ENCODE measurements at places on chromosomes 2 and 18.

DNA sequence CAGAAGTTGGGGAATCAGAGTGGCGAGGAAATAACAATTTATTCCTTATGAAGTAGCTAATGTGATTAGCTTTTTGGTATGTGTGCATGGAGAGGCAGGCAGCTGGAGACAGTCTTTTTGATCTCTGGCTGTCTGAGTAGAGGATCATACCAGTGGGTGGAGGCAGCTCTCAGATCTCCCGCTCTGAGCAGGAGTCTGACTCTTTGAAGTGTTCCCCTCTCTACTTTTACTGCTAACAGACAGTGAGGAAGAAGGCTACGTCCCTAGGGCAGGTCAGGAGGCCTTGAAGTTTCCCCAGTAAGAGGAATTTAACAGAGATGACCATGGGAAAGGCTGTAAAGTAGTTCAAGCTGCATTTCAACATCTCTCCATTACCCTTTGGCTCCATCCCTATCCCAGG, 111.9 kb upstream of the REG3A start:
- no peak for DNase-seq

- DNase-seq, result no peak
Observed at GRCh38 chr2:78029392-78029995, 507.3 kb upstream of the LRRTM4 start.

GRCh38 chr18:75491361-75491760, 63.9 kb upstream of the SMIM21 start:
- DNase-seq, result no peak

GRCh38 chr2:117359266-117359914, 455.1 kb upstream of the DDX18 start:
- no peak for DNase-seq

- no peak for DNase-seq
Observed at GRCh38 chr18:56233595-56233994, 404.8 kb downstream of the TXNL1 start.

GRCh38 chr2:98601532-98602132, 6.7 kb downstream of the COA5 start:
- no peak for DNase-seq

DNA sequence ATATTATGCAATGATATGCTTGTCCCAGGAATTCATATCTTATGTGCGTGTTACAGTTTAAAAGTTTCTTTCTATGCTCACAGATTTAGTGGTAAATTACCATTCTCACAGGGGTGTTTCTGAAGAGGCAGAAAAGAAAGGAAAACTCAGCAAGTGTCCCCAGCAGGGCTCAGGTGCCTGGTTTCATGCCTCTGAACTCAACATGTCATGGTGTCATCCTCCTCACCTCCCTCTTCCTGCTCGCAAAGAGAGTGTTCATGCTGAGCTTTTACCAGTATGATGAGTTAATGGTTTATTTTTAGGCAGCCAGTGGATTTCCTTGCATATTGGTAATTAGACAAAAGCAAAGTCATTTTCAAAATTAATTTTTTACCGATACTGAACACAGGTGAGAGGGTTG, 492.9 kb upstream of the ZEB2 start:
- DNase-seq, result no peak

DNA sequence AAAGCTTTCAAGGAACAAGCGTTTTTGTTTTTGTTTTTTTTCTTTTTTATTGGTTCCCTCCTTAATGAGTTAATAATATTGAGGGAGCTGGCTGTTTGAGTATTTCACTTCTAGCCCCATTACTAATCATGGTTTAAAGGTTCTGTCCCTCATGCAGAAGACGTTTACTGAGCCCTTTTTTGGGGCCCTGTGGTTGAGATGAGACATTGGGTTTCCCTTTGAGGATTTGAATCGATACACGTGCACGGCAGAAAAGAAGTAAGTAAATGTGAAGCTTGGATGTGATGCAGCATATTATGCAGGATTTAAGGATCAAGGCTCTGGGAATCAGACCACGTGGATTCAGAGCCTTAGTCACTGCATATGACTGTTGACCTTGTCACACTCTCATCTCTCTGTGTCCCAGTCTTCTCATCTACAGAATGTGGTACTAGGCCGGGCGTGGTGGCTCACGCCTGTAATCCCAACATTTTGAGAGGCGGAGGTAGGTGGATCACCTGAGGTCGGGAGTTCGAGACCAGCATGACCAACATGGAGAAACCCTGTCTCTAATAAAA, 1.0 kb upstream of the CHST10 start:
- no peak for DNase-seq

GRCh38 chr2:64586883-64587481, 62.9 kb downstream of the AFTPH start:
- DNase-seq, result peak; percentile 10

- DNase-seq, result no peak
Observed at GRCh38 chr2:220246386-220246785, 619.0 kb downstream of the SLC4A3 start.

DNA sequence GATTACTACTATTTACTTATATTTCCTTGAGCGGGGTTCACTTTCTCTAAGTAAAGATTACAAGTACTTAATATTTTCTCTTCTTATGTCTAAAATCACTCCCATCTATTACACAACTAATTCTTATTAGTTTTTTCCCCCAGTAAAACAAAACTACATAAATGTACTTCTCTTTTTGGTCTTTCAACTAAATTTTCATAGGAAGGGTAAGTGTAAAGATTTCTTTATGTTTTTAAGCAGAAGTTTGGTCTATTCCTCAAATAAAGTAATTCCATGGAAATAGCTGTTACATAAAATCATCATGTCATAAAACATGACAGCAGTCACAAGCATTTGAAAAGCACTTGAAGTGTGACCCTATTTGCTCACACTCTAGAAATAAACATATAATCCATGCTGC, 249.0 kb downstream of the ZEB2 start:
- DNase-seq, result no peak

Data from pulmonary artery endothelial cell (primary cell).